Natural killer cell (primary cell): ENCODE measurements at places on chromosomes 4 and X.

- H3K4me3 ChIP-seq: no peak overlapping the region
- no peak overlapping the region for H3K27ac ChIP-seq
- no peaks in the 10 kb centered on the region for H3K27me3 ChIP-seq
These were observed 227.2 kb downstream of the APBB2 start for GRCh38 chr4:40987151-40987550.

GRCh38 chrX:71996826-71997225 lies 86.2 kb downstream of the NHSL2 start:
- H3K4me1 ChIP-seq: peaks cover 31% of the 10 kb centered on the region
- no peaks in the 10 kb centered on the region for H3K36me3 ChIP-seq
- H3K27ac ChIP-seq: no peak overlapping the region
- H3K27me3 ChIP-seq: no peaks in the 10 kb centered on the region

- H3K27me3 ChIP-seq: peaks cover 2% of the 10 kb centered on the region
- H3K4me1 ChIP-seq: peaks cover 10% of the 10 kb centered on the region
- no peak overlapping the region for H3K27ac ChIP-seq
- peak; percentile 33 for DNase-seq
These were observed 550 bp downstream of the ADGRA3 start for GRCh38 chr4:22515145-22515887.

DNA sequence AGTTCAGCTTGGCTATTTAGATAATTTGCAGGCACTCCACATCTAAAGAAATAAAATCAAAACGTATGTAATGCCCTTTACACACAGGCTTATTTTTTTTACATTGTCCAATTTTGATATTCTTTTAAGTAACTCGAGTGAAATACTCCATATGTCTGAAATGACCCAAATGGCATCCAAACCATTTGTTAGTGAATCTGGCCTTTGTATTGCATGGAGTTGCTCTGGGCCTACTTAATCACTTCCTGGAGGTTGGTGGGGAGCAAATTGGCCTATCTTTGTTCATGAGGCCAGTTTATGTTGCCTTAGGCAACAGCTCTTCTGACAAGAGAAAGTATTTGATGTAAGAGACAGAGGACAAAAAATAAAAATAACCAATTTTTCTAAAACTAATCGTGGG lies 47.6 kb upstream of the TMEM131L start:
- DNase-seq: no peak
- H3K4me3 ChIP-seq: no peak overlapping the region
- H3K4me1 ChIP-seq: no peaks in the 10 kb centered on the region
- no peak overlapping the region for H3K27ac ChIP-seq
- no peaks in the 10 kb centered on the region for H3K36me3 ChIP-seq
- H3K27me3 ChIP-seq: no peaks in the 10 kb centered on the region

GRCh38 chr4:61575796-61576195 lies 375.7 kb downstream of the ADGRL3 start:
- H3K27me3 ChIP-seq: no peaks in the 10 kb centered on the region
- no peak overlapping the region for H3K27ac ChIP-seq
- H3K4me1 ChIP-seq: no peaks in the 10 kb centered on the region
- H3K4me3 ChIP-seq: no peak overlapping the region

DNA sequence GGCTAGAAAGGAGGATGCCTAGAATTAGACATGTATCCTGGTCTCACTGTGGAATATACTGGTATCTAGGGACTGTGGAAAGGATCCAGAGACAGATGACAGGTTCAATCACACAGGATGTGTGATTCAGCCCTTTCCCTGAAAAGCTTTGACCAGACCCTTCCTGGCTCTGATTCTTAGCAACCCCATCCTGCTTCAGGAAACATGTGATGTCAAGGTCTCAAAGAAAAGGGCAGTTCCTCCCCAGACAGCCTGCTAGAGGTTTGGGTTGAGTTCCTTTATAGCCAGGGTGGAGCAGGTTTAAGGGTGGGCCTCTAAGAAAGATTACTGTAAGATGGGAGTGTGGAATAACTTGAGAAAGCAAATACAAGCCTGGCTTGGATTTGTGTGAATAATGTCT lies 3.0 kb downstream of the BMP15 start:
- no peaks in the 10 kb centered on the region for H3K4me1 ChIP-seq
- no peak for DNase-seq
- H3K4me3 ChIP-seq: no peak overlapping the region
- H3K36me3 ChIP-seq: no peaks in the 10 kb centered on the region
- no peaks in the 10 kb centered on the region for H3K27me3 ChIP-seq

- no peaks in the 10 kb centered on the region for H3K36me3 ChIP-seq
- H3K4me1 ChIP-seq: no peaks in the 10 kb centered on the region
- H3K27ac ChIP-seq: no peak overlapping the region
- H3K4me3 ChIP-seq: no peak overlapping the region
These were observed 132.6 kb downstream of the FHIP1A start for GRCh38 chr4:151541389-151542071.

- H3K4me1 ChIP-seq: no peaks in the 10 kb centered on the region
- no peaks in the 10 kb centered on the region for H3K36me3 ChIP-seq
- H3K27ac ChIP-seq: no peak overlapping the region
- no peaks in the 10 kb centered on the region for H3K27me3 ChIP-seq
- no peak for DNase-seq
These were observed 38.3 kb downstream of the SERPINA7 start for GRCh38 chrX:106000203-106000602.

GRCh38 chr4:88335092-88335665 lies 43.5 kb upstream of the HERC6 start:
- no peaks in the 10 kb centered on the region for H3K36me3 ChIP-seq
- H3K4me3 ChIP-seq: no peak overlapping the region
- DNase-seq: no peak

GRCh38 chr4:14151101-14151500 lies 523.6 kb upstream of the BOD1L1 start:
- no peaks in the 10 kb centered on the region for H3K27me3 ChIP-seq
- no peaks in the 10 kb centered on the region for H3K4me1 ChIP-seq
- H3K27ac ChIP-seq: no peak overlapping the region
- no peak overlapping the region for H3K4me3 ChIP-seq
